Fibroblast of skin of left quadriceps (primary cell): ENCODE measurements at places on chromosomes 4 and X.

DNA sequence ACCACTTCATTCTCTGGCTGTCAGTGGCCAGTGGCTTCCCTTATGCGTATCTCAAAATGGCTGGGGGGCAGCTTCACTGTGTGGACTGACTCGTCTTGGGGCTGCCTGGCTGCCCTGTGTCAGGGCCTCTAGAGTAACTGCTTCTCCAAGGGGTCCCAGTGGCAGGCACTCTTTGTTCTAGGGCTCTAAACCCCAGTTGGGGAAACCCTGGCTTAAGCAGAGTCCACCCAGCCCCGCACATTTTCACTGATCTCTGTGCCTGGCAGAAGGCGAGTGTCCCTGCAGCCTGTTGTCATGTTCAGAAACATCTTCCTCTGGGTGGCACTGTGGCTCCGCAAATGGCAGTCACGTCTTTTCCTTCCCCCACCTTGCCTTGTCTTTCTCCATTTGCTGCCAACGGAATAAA lies 59.7 kb downstream of the NBDY start:
- DNase-seq: no peak

- no peak for DNase-seq
These were observed 615.4 kb upstream of the ZFP42 start for GRCh38 chr4:187380181-187380581.

DNA sequence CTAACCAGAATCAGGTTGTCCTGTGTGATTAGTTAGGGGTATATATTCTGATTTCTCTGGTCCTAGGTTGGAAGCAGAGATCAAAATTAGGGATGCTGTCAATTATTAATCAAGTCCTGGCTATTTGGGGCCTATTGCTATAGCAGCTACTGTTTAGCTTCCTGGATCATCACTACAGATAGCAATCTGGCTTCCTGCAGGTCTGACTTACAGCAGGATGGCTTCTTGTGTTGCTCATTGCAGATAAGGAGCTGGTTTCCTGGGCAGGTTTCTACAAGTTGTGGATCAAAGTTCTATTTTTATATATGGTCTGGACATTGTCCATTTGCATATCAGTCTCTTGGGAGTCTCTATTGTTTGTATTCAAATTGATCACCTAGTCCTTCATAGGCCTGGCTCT lies 57.7 kb upstream of the C4orf54 start:
- DNase-seq: no peak

DNA sequence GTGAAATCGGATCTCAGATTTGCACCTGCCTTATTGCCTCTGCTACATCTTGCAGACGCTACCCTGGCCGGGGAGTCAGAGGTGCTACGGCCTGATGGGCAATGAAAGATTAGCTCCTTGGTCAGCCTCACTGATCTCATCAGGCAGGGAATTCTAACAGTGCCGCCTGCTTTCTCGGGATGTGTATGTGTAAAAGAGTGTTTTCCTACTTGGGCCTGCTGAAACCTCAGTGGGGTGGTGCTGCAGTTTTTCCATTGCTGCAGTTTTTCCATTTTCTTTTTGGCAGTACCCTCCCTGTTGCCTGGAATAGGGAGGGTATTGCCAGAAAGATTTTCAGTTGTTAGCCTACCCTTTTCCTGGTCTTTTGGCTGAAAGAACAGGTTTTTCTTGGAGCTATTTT lies 117.5 kb downstream of the CDKL5 start:
- no peak for DNase-seq

- no peak for DNase-seq
These were observed 308.8 kb upstream of the TECRL start for GRCh38 chr4:64718091-64718490.

DNA sequence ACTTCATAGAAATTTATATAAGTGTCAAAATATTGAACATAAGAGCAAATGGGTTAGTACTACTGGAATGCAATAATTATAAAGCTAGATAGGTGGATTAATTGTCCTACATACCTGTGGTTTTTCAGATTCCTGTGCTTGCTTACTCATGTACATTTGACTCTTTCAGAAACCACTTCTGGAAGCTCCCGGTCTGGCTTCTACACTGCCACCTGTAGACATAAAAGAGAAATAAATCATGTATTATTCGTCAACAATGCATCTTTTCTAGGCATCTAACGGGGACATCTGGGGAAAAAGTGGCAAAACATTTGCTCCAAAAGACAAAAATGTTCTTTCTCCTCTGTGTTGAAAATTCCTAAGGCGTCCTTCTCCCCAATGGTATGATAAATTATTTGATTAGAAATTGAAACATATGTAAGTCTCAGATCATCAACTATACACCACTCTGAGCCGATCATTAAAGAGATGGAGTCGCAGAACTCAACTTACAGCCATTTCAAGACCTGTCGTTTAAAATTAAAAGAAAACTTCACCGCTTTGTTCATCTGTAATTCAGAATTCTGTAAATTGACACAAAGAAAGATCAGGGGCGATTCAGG lies 648.7 kb upstream of the DIPK2B start:
- peak; percentile 75 for DNase-seq

DNA sequence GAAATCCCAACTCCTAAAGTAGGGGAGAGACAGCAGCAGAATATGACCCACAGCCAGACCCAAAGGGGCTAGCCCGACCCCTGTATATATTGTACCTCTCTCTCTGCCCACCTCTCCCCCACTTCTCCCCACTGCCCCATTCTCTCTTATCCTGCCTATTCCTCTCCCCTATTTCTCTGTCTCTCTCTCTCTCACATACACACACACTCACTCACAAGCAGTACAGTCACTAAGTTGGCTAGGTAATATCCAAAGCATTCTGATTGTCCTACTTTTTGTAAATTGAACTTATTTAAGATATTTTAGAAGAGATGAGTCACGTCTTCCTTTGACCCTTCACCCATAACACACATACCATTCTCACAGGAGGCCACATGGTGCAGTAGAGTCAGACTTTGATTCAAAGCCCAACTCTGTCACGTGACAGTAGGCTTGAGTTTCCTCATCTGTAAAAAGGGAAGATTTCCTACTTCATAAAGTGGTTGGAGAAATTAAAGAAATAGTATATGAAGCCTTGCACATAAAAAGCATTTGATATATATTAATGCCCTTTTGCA lies 29.5 kb downstream of the SRPX2 start:
- peak; percentile 24 for DNase-seq

- no peak for DNase-seq
These were observed 72.6 kb upstream of the SPRY1 start for GRCh38 chr4:123323998-123324397.

DNA sequence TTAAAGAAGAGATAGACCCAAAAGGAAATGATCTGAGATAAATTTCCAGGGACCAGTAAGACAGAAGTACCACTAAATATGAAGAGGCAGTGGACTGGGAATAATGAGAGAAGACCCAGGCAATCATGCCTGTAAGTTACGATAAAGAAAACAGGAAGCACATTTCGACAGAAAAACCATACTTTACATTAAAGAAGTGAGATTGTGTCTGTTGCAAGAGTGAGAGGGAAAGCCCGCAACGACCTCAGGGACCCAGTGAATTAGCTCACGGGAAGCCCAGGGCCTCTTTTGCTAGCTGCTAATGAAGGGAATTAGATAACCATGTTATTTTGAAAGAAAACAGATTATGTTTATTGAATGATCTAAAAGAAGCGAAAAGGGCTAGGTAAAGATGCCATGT lies 28.9 kb upstream of the ACSL1 start:
- DNase-seq: no peak

GRCh38 chr4:113945906-113946305 lies 33.5 kb downstream of the ARSJ start:
- no peak for DNase-seq

GRCh38 chr4:74066232-74066631 lies 27.7 kb upstream of the CXCL3 start:
- DNase-seq: no peak

GRCh38 chr4:158729716-158730559 lies 6.7 kb upstream of the PPID start:
- peak; percentile 31 for DNase-seq

GRCh38 chr4:10462876-10463275 lies 5.7 kb upstream of the ZNF518B start:
- no peak for DNase-seq

DNA sequence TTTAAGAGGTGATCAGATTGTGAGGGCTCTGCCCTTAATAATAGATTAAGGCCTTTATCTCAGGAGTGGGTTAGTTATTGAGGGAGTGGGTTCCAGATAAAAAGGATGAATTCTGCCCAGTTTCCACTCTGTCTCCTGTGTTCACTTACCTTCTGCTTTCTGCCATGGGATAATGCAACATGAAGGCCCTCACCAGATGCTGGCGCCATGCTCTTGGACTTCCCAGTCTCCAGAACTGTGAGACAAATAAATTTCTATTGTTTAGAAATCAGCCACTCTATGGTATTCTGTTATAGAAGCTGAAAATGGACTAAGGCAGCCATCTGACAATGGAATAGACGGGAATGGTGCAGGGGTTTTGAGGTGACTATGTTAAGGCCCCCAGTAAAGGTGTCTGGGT lies 6.9 kb upstream of the RELL1 start:
- DNase-seq: no peak

DNA sequence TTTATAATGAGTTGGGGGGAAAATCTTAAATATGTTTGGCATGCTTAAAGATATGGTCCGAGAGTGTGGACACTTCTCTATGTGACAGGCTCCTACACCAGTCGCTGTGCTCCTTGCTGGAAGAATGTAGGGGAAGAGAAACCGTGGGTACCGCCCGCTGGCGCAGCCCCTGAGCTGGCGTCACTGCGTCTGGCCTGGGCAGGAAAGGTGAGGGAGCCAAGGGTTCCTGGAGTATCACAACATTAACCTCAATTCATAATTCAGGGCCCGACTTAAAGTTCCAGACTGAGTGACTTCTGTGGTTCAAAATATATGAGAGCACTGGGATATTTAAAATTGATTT lies 95.1 kb downstream of the GATB start:
- DNase-seq: no peak

DNA sequence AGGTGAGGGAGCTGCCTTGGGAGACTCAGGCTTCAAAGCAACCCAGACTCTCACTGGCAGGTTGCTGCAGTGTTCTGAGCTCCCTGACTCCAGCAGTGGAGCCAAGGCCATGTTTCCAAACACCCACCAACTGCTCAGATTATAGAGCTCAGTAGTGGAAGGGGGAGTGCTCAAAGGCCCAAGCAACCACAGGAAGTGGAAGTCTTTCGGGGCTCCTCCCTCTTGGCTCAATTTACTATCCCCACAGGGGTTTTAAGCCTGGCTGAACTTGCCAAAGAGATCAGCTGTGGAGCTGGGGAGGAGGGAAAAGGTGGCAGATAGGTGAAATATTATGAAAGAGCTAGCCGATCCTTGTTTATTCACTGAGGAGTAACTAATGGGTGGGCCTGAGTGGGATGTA lies 82.5 kb downstream of the HPRT1 start:
- peak; percentile 86 for DNase-seq

GRCh38 chr4:13364172-13364571 lies 120.0 kb downstream of the RAB28 start:
- no peak for DNase-seq

GRCh38 chr4:2858451-2859217 lies 15.0 kb downstream of the ADD1 start:
- no peak for DNase-seq

GRCh38 chrX:22278375-22278774 lies 5.7 kb downstream of the CBLL2 start:
- no peak for DNase-seq

GRCh38 chrX:151082077-151082948 lies 94.1 kb upstream of the GPR50 start:
- DNase-seq: peak; percentile 5

DNA sequence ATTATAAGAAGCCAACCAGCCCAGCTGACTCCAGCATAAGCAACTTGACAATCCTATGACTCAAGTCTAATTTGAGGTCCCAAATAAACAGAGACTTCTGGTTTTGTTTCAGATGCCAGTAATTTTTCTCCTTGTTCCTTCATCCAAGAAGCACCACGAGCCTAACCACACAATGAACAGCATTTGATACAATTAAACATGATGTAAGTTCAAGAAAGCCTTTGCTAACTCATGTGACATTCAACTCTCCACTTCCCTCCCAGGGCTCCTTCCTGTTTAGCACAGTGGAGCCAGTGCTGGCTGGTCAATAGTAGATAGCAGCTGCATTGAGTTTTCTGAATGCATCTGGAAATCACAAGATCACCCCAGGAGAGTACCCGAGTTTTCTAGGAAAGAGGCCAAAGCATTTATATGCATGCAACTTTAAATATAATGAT lies 206.3 kb downstream of the ARHGAP24 start:
- DNase-seq: peak; percentile 96

DNA sequence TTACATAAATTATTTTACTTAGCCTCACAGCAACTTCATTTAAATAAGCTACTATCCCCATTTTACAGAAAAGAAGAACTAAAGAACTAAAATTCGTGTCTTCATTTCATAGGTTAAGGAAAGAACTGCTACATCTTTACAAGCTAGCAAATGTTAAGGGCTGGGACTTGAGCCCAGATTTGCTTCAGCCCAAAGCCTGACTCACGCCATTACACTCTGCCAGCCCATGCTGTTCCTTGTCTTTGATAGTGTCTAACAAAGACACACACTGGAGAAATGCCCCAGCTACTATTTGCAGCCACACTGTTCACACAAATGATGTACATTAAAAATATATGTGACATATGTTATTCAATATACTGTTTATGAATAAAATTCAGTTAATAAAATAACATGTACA lies 29.0 kb upstream of the ERVMER34-1 start:
- no peak for DNase-seq

DNA sequence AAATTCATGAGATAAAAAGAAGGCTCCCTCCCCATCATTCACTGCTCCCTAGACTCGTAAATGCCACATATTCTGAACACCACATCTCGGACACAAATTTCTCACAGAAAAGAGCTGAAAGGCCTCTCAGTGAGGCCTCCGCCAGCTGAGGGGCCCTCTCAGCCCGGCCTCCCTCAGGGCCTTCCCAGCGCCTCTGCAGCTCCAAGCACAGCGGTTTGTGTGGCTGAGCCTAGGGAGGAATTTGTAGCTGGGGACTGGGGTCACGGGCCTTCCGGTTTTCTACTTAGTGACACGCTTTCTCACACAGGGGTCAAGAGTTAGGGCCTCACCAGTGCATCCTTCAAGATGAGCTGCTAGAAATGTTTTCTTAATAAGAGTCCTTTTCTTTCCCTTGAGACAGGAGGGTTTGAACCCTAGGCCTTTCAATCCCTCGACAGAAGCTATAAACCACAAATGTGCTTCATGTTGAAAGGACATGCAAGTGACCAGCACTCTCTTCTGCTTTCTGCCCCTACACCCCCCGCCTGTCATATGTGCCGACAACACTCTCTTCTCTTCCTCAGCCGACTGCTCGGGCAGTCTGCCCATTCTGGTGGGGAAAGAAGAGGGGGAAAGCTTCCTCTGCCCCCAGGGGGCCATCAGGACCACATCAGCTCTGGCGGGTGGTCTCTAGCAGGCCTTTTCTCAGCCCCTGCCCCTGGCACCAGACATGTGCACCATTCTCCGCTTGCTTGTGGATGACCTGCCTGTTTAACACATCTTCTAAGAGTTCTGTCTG lies 104.9 kb downstream of the CHIC2 start:
- DNase-seq: no peak

- peak; percentile 10 for DNase-seq
These were observed 80.2 kb upstream of the CBLL2 start for GRCh38 chrX:22192419-22193060.

GRCh38 chr4:35952751-35953150 lies 291.6 kb downstream of the ARAP2 start:
- DNase-seq: no peak

GRCh38 chr4:68430337-68430736 lies 16.9 kb upstream of the TMPRSS11E start:
- DNase-seq: no peak

GRCh38 chr4:687048-687970 lies 1.6 kb downstream of the SLC49A3 start:
- DNase-seq: no peak
